ENCODE measurements at places on chromosomes 4 and X.

- no peaks in the 10 kb centered on the region for H3K36me3 ChIP-seq
- H3K4me1 ChIP-seq, result no peaks in the 10 kb centered on the region
- H3K27me3 ChIP-seq, result no peaks in the 10 kb centered on the region
- no peak overlapping the region for H3K27ac ChIP-seq
- DNase-seq, result no peak
- H3K4me3 ChIP-seq, result no peak overlapping the region
Measured at GRCh38 chr4:171461191-171461590, 352.0 kb upstream of the GALNTL6 start.

- no peak for DNase-seq
- no peaks in the 10 kb centered on the region for H3K36me3 ChIP-seq
- no peak overlapping the region for H3K4me3 ChIP-seq
- peaks cover 27% of the 10 kb centered on the region for H3K27me3 ChIP-seq
Measured at GRCh38 chrX:40474205-40474626, 106.6 kb upstream of the ATP6AP2 start.

DNA sequence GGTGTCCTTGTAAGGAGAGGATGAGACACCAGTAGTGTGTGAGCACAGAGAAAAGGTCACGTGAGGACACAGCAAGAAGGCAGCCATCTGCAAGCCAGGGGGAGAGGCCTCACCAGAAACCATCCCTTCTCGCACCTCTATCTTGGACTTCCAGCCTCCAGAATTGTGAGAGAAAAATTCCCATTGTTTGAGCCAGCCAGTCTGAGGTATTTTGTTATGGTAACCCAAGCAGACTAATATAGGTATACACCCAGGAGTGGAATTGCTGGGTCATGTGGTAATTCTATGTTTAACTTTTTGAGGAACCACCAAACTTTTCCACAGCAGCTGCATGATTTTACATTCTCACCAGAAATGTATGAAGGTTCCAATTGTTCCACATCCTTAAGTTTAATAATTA lies 25.6 kb downstream of the ZDHHC9 start:
- peaks cover under 1% of the 10 kb centered on the region for H3K36me3 ChIP-seq
- H3K4me3 ChIP-seq, result no peak overlapping the region
- no peak for DNase-seq

DNA sequence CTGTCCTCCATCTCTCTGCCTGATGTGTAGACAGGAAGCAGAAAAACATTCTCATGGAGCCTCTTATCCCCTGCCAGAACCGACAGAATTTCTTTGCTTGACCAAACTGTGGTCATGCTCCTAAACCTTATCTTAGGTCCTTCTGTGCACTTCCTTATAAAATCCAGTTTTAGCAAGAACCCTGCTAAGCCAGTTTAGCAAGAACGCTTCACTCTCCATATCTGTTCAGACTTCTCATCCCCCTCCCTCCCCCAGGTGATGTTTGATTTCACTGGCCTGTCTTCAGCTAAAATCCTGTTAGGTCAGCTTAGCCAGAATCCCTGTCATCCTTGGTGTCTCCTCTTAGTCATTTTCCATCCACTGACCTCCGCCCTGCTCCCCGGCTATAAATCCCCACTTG lies 1130.9 kb upstream of the PRKX start:
- no peaks in the 10 kb centered on the region for H3K36me3 ChIP-seq
- no peak for DNase-seq
- no peak overlapping the region for H3K4me3 ChIP-seq
- H3K27me3 ChIP-seq, result no peaks in the 10 kb centered on the region

DNA sequence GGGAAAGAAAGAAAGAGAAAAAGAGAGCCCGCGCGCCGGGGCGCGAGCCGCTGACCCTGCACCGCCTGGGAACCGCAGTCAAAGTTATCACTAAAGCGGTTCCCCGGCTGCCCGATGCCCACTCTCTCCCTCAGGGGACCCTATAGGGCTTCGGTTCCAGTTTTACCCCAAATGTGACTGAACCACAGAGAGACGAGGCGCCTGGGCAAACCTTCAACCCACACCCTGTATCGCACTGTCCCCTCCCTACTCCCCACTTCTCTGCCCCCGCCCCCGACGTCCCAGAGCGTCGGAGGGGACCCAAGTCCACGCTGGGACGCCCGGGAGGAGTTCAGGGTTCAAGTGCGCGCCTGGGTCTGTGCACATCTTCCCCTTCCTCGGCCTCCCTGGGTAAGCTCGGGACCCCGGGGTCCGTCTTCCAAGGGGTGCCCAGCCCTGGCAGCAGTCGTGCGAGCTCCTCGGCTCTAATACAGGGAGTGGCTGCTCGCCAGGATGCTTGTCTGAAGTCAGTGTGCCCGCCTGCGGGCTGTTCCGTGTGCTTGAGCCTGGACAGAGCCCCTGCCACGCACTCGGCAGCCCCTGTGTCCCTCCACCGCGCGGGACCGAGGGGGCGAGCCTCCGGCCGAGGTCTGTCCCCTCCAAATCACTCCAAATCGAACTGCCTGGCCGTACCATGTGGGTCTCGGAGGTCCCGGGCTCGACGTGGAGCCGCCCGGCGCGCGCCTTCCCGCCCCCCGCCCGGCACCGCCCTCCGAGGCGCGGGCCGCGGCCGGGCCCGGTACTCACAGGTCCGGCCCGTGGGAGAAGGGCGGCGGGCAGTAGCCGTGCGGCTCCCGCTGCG lies 960 bp downstream of the TRPC3 start:
- H3K27me3 ChIP-seq, result peaks cover 23% of the 10 kb centered on the region
- H3K4me3 ChIP-seq, result peak overlapping the region; percentile 96
- peaks cover 18% of the 10 kb centered on the region for H3K4me1 ChIP-seq
- no peak for DNase-seq
- no peaks in the 10 kb centered on the region for H3K36me3 ChIP-seq

DNA sequence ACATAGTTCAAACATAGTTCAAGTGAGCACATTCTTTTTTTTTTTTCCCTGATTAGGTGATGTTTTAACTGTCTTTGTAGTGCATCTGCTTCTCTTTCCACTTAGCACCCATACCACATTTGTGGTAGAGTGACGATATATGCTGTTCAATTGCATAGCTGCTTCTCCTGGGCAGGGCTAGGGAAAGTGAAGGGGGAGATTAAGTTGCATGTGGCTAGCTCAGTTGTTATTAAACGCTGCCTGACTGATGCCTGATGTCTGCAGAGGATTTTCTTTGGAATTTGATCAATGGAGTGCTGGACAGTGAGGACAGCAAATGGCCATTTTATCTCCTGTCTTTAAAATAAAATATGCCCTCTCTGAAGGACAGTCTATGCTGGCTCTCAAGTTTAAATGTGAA lies 63.7 kb downstream of the ANK2 start:
- H3K4me1 ChIP-seq, result no peaks in the 10 kb centered on the region
- no peak overlapping the region for H3K27ac ChIP-seq
- no peaks in the 10 kb centered on the region for H3K36me3 ChIP-seq
- peaks cover 6% of the 10 kb centered on the region for H3K27me3 ChIP-seq

GRCh38 chr4:122796801-122797404 lies 29.7 kb upstream of the FGF2 start:
- H3K4me3 ChIP-seq, result no peak overlapping the region
- no peak for DNase-seq
- H3K4me1 ChIP-seq, result no peaks in the 10 kb centered on the region
- H3K27ac ChIP-seq, result no peak overlapping the region
- H3K36me3 ChIP-seq, result no peaks in the 10 kb centered on the region

DNA sequence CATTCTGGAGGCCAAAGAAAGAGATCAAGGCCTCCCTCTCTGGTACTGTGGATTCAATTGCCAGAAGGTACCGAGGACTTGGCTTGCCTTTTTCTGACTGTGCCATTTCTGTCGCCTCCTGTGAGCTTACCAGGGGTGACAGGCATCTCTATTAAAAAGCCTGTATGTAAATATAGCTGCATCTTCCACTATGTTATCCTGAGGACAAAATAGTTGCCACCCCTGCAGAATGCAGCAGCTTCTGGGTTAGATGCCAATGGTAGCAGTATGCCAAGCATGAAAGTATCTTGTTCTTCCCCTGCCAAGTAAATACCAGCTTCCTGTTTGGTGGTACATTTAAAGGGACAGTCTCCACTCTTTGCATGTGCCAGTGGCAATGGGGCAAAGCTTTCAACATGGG lies 10.7 kb downstream of the TRPC5OS start:
- no peak overlapping the region for H3K27ac ChIP-seq
- H3K4me3 ChIP-seq, result no peak overlapping the region

GRCh38 chr4:119829326-119829725 lies 200.7 kb upstream of the PDE5A start:
- H3K36me3 ChIP-seq, result no peaks in the 10 kb centered on the region
- H3K27ac ChIP-seq, result no peak overlapping the region
- no peaks in the 10 kb centered on the region for H3K27me3 ChIP-seq
- no peaks in the 10 kb centered on the region for H3K4me1 ChIP-seq
- H3K4me3 ChIP-seq, result no peak overlapping the region

DNA sequence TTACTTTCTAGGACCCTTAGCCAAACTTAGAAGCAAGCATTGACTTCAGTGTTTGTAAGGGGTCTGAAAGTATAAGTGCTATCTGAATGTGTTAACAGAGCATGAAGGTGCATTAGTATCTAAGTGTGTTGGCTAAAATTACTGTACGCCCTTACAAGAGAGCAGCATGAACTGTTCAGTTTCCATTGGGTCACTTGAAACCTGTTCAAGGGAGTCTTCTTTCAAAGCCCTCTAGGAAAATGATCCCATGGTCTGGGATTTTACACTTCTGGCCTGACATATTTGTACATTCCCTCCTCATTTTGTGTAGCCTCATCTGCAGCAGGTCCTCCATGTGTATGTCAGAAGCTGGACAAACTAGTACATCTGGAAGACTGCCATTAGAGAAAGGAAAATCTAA lies 3.2 kb downstream of the PRDX4 start:
- H3K27me3 ChIP-seq, result no peaks in the 10 kb centered on the region
- peaks cover 4% of the 10 kb centered on the region for H3K4me1 ChIP-seq
- H3K4me3 ChIP-seq, result no peak overlapping the region
- no peak overlapping the region for H3K27ac ChIP-seq

GRCh38 chrX:56813318-56813837 lies 84.3 kb downstream of the NBDY start:
- peaks cover 32% of the 10 kb centered on the region for H3K4me1 ChIP-seq
- peak overlapping the region; percentile 85 for H3K4me3 ChIP-seq
- peak overlapping the region; percentile 99 for H3K27ac ChIP-seq
- no peaks in the 10 kb centered on the region for H3K27me3 ChIP-seq
- DNase-seq, result peak; percentile 49
- H3K36me3 ChIP-seq, result peaks cover 12% of the 10 kb centered on the region
